ENCODE measurements at places on chromosomes 3 and 15. TPM values are rescaled to one million over a fixed set of nuclear protein-coding genes. Genes with fewer than 3 reads are reported as not detected.

The ATOSA gene
- 34.4 TPM for total RNA-seq

The WNT5A gene
- 145 TPM for total RNA-seq

The RAD18 gene
- 7.6 TPM for total RNA-seq

The ARPIN gene
- 14.1 TPM for total RNA-seq

The DCLK3 gene
- under 0.01 TPM for total RNA-seq

The ADGRG7 gene
- total RNA-seq = not detected

The STRIT1 gene
- not detected for total RNA-seq

The ANKUB1 gene
- not detected for total RNA-seq

The CCR9 gene
- total RNA-seq = not detected

The LYZL4 gene
- not detected for total RNA-seq

The FAM3D gene
- total RNA-seq = not detected

The SHC4 gene
- total RNA-seq = 1.5 TPM

The EPHA6 gene
- not detected for total RNA-seq

The LXN gene
- total RNA-seq = 114 TPM

The SCN11A gene
- total RNA-seq = under 0.01 TPM

The CLSTN2 gene
- under 0.01 TPM for total RNA-seq

The ZNF860 gene
- total RNA-seq = 0.59 TPM

The B3GNT5 gene
- total RNA-seq = 0.36 TPM

The PP2D1 gene
- total RNA-seq = not detected

The CFAP20DC gene
- total RNA-seq = 2.2 TPM

The ST8SIA2 gene
- total RNA-seq = 0.29 TPM

The TP63 gene
- total RNA-seq = 1.8 TPM

The PLA2G4D gene
- not detected for total RNA-seq

The GOLGA8J gene
- total RNA-seq = 0.29 TPM

The PDZRN3 gene
- total RNA-seq = 18.3 TPM

The CPN2 gene
- 0.29 TPM for total RNA-seq

The SPTBN5 gene
- total RNA-seq = 0.36 TPM

The NBEAL2 gene
- 4.3 TPM for total RNA-seq

The IQCF5 gene
- not detected for total RNA-seq

The AHSG gene
- total RNA-seq = not detected

The GOLGA6L4 gene
- 1.8 TPM for total RNA-seq

The TMEM212 gene
- not detected for total RNA-seq

The EFCC1 gene
- not detected for total RNA-seq

The GDPGP1 gene
- 8.0 TPM for total RNA-seq

The MUC20 gene
- total RNA-seq = 0.36 TPM

The NANOGP8 gene
- total RNA-seq = 1.2 TPM

The SENP8 gene
- 2.4 TPM for total RNA-seq

The DUOXA2 gene
- total RNA-seq = not detected

The AGBL1 gene
- total RNA-seq = not detected

The GOLGA6L10 gene
- 1.4 TPM for total RNA-seq

The SLC51B gene
- total RNA-seq = not detected

The HCN4 gene
- not detected for total RNA-seq

The ARL8B gene
- 90.8 TPM for total RNA-seq

Data from osteoblast (primary cell).